ENCODE measurements at places on chromosomes 3 and 15.

- no peak for DNase-seq
Measured at GRCh38 chr3:48945891-48946549, 27.4 kb downstream of the ARIH2 start.

GRCh38 chr3:169939320-169939719 lies 27.3 kb upstream of the SEC62 start:
- DNase-seq: no peak

GRCh38 chr15:32861761-32862160 lies 144.0 kb downstream of the GREM1 start:
- no peak for DNase-seq

DNA sequence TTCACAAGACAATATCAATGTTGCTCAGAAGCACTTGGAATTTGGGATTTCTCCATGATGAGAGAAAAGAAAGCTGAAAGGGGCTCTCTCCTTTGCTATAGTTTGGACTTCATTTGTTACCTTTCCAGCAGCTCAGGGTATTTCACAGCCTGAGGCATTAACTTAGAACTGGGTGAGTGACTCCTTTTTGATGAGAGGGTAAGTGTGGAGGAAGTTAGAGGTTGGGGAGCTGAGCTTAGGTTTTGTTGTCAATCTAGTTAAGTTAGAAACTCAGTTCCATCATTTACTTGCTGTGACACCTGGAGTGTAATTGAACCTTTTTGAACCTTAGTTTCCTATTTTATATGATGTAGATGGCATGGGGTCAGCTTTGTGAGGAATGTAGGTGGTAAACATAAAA lies 359.1 kb downstream of the PDCD6IP start:
- no peak for DNase-seq

GRCh38 chr15:100691321-100691720 lies 88.9 kb downstream of the ASB7 start:
- no peak for DNase-seq

GRCh38 chr15:98034731-98035130 lies 74.2 kb downstream of the ARRDC4 start:
- no peak for DNase-seq

GRCh38 chr3:170689893-170690660 lies 104.2 kb upstream of the SLC7A14 start:
- no peak for DNase-seq

- DNase-seq: no peak
Measured at GRCh38 chr15:97694456-97694855, 266.0 kb upstream of the ARRDC4 start.

- no peak for DNase-seq
Measured at GRCh38 chr3:113245761-113246161, 34.4 kb downstream of the BOC start.

All from iPS DF 6.9 (cell line).